Frontal cortex (tissue), 4 donors: ENCODE measurements at places on chromosomes 12 and 14. TPM values are rescaled to one million over a fixed set of nuclear protein-coding genes. Genes with fewer than 3 reads are reported as not detected.

DNA sequence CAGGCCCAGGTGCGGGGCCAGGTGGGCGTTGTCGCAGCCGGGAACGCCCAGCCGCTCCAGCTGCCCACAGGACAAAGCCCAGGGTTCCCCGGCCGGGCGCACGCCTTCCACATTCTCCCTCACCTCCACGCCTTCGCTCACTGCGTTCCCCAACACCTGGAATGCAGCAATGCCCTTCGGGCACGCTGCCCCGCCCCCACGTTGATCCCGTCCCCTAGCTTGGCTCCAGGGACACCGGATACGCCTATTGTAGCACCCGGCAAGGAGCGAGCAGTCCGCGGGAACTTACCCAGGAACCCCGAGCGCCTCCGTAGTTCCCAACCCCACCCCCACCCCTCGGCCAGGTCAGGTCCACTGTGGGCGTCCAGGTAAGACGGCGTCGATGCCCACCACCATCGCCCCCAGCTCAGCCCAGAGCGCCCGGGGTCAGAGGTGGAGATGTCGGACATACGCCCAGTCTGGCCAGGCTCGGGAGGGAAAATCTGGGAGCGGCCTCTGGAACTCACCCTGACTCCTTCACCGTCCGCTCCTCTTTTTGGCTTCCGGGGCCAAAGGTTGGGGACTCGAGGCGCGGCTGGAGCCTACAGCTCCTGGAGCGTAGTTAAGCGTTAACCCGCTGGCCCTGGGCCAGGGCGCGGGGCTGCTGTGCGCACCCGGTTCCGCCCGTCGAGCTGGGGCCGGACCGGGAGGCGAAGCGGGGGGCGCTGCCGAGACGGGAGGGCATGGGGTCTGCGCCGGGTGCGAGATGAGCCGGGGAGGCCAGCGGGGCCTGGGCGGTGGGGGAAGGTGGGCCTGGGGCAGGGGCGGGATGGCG is 594 bp upstream of the CEP170B start:
- no peak for DNase-seq

GRCh38 chr14:100901391-100902183 is 1.9 kb downstream of the RTL1 start:
- no peak for DNase-seq

GRCh38 chr12:116766285-116766684 is 28.2 kb downstream of the RNFT2 start:
- DNase-seq = no peak

The RDH12 gene
- 0.82 TPM for total RNA-seq

DNA sequence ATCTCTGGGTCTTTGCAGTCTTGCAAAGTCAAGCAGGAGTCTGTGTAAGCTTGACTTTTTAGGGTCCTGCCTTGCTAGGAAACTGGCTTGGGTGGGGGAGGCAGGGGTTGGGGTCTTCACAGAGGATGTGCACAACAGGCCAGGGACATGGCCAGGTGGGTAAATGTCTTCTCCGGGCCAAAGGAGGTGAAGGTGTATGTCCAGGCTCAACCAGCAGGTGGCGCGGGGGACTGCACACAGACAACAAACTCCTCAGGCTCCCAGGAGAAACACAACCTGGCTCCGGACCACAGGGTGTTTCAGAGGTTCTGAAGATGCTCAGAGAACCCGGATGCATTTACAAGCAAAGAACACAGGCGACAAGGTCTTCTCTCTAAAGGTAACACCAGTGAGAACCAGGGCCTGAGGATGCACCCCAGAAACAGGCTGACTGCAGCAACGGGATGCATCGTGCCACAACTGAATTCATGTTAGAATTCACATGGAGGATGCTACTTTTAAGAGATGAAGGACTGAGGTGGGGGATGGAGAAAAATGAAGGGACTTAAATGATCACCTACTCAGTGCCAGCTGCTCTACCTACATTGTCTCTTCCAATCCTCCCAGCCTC is 56.0 kb downstream of the PLEKHG3 start:
- DNase-seq = no peak

The TAS2R19 gene
- total RNA-seq = 6.9 TPM

- DNase-seq = no peak
These were observed 9.3 kb downstream of the ST8SIA1 start for GRCh38 chr12:22325218-22325617.

GRCh38 chr14:61470261-61470960 is 149.0 kb downstream of the PRKCH start:
- no peak for DNase-seq

The PLXNC1 gene
- 81.1 TPM for total RNA-seq

- DNase-seq = no peak
These were observed 166.0 kb downstream of the RPS29 start for GRCh38 chr14:49420201-49420600.

GRCh38 chr14:54659365-54659764 is 92.4 kb downstream of the SAMD4A start:
- DNase-seq = no peak

The TMTC2 gene
- total RNA-seq = 15.9 TPM

GRCh38 chr14:66657780-66658179 is 149.8 kb downstream of the GPHN start:
- no peak for DNase-seq

DNA sequence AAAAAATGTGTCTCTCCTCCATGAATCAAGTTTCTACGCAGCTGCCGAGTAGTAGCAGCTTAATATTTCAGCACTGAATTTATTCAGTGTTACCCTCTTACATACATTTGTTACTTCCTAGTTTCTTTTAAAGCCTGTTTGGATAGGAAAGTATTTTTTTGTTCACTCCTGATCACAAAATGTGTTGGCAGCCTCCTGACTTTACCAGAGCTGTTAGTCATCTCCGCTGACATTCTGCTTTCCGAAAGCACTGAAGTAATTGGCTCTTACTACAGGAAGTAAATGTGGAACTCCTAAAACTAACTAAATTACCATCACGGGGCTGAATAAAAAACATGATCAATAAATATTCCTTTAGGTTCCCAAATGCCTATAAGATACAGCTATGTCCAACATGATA is 225.5 kb downstream of the EPS8 start:
- DNase-seq = no peak

The MUCL1 gene
- total RNA-seq = not detected

DNA sequence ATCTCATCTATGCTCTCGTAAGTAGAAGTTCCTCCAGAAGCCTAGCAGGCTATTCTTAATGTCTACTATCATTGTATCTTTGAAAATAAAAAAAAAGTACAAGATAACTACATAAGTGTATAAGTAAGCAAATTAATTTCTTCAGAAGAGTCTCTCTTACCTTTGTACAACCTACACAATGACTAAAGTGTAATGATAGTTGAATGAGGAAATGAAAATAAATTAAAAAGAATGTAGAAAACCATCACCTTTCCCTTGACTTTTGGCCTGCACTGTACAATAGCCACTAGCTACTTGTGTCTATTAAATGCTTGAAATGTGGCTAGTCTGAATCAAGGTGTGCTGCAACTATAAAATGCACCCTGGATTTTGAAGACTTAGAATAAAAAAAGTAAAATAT is 229.9 kb upstream of the FOXN3 start:
- DNase-seq = no peak

- peak; percentile 79 for DNase-seq
These were observed 18.2 kb upstream of the RNASE12 start for GRCh38 chr14:20609215-20610001.

DNA sequence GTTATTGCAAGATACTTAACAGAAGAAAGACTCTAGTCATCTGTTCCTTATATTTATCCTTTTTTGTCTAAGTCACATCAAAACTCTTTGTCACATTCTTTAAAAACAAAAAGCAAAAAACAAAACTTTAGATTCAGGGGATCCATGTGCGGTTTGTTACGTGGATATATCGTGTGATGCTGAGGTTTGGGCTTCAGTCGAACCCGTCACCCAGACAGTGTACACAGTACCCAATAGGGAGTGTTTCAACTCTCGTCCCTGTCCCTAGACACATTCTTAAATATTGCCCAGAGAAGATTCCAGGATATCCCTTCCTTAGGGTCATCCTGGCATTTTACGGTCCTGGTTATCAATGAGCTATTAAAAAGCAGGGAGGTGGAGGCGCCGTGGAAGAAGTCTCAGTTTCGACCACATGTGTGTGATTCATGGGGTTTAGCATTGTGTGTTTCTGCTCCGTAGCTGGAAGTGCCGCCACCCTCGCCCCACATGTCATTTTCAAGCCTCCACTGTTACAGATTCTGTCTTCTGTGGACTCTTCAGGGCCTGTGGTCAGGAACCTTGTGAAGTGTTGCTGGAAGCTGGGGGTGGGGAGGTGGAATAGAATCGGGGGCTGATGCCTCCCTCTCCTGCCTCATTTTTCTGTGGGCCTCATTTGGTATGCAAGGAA is 19.9 kb downstream of the CCND2 start:
- no peak for DNase-seq

DNA sequence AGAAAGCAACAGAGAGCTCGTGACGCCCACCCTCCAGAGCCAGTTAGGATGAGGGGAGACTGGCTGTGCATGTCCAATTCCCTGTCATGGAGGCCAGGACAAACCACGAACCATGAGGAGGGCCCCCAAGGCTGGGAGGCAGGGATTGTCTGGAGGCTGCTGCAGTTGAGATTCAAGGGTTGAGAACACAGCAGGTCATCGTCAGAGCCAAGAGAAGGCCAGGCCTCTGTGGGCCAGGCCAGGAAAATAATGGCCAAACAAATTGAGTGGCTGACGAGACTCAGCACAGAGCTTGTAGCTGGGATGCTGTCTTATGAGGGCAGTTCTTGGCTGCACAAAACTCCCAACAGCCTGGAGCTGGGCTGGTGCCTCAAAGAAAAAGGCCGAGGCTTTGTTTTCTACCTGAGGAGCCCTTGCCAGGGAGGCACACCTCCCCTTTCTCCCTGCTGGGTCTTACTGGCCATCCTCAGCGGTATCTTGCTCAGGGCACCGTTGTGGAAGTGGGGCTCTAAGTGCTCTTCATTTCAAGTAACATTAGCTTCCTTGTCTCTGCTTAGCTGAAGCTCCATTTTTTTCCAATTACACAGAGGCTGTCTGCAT is 665.9 kb downstream of the BCL11B start:
- DNase-seq = no peak

DNA sequence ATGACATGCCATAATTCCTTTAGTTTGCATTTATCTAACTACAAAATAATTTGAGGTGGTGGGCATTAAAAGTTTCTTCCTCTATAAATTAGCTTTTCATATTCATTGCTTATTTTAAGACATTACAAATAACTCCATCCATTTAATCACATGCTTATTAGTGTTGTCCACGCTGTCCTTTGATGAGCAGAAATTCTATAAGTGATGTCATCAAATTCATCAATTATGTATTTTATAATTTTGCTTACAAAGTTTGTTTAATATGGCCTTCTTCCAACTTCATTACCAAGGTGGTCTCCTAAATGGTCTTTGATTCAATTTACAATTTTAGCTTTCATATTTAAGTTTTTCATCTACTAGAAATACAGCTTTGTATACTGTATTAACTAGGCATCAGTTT is 173.5 kb downstream of the PRKD1 start:
- DNase-seq = no peak

The NAP1L1 gene
- total RNA-seq = 144 TPM

The KRT79 gene
- total RNA-seq = not detected

The DMAC2L gene
- total RNA-seq = 7.7 TPM

GRCh38 chr12:132422381-132423043 is 67.4 kb upstream of the FBRSL1 start:
- no peak for DNase-seq

The CATSPERB gene
- total RNA-seq = 4.1 TPM

DNA sequence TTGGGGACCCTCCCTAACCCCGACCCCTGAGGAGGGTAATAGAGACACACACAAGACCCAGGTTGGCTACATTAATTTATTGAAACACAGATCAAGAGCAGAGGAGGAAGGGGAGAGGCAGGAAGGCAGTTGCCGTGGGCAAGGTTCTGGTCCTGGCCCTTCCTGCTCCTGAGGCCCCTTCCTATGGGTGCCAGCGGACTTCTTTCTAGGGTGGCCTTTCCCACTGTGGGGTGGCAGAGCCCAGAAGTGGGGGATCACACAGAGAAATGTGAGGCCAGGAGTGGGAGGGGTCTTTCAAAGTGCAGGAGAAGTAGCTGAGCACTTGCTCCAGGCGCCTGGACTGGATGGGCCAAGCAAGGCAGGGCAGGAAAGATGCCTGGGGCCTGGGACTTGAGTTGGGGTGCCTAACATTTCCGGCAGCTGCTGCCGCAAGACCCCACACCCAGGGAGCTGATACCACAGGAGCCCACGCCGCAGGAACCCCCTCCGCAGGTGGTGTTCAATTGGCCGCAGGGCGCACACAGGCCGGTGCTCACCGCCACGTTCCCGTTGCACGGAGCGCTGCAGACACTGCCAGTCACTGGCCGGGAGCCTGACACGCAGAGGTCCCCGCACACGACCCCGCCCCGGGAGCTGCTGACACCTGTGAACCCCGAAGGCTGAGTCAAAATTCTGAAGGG is 5.3 kb downstream of the KRT81 start:
- DNase-seq = no peak

The IGF1 gene
- 2.9 TPM for total RNA-seq

DNA sequence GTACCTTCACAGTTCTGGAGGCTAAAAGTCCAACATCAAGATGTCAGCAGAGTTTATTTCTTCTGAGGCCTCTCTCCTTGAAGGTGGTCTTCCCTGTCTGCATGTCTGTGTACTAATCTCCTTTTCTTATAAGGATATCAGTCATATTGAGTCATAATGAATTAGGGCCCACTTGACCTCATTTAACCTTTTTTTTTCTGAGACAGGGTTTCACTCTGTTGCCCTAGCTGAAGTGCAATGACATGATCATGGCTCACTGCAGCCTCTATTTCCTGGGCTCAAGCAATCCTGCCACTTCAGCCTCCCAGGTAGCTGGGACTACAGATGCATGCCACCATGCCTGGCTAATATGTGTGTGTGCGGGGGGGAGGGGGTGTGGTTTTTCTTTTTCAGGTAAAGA is 41.7 kb downstream of the PPM1H start:
- no peak for DNase-seq

The SPX gene
- 0.41 TPM for total RNA-seq

DNA sequence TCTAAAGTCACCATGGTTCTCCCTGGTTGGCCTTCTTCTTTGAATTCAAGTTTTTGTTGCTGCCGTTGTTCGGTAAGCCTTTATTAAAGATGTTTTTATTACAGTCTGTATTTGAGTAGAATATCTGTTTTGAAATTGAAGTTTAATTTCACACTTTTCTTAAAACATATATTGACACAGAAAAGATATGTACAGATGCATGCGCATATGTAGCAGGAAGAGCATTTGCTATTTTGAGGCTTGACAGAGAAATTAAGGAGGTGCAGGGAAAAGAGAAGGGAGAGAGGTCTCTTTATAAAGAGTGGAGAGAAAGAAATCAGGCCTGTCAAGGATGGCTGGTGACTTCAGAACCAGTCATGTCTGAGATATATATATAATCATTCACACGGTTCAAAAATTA is 46.0 kb upstream of the TRIM9 start:
- no peak for DNase-seq

- no peak for DNase-seq
These were observed 513.8 kb downstream of the RPL10L start for GRCh38 chr14:46137786-46138185.
